ENCODE measurements at places on chromosomes 16 and 17.
A peak's percentile ranks its signal among the peaks of the same experiment; 100 is the strongest.

DNA sequence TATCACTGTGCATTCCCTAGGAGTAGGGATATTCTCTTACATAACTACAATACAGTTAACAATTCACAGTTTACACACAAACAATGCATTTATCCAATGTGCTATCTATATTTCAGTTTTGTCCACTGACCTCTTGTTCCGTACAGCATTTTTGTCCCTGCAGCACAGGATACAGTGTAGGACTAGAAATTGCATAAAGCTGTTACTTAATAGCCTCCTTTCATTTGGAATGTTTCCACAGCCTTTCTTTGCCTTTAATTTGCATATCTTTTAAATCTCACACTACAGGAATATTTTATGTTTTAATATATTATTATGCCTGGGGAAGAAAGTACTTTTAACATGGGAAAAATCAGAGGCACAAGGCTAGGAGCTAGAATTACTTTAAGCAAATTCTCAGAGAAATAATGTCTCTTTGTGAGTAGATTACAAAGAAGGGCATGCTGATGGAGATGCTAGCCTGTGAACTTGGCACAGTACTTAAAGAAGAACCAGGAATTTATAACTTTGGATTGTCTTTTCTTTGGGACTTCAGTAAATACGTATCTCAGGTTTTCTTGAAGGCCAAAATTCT is 144.3 kb downstream of the ITFG1 start:
- DNase-seq = no peak

DNA sequence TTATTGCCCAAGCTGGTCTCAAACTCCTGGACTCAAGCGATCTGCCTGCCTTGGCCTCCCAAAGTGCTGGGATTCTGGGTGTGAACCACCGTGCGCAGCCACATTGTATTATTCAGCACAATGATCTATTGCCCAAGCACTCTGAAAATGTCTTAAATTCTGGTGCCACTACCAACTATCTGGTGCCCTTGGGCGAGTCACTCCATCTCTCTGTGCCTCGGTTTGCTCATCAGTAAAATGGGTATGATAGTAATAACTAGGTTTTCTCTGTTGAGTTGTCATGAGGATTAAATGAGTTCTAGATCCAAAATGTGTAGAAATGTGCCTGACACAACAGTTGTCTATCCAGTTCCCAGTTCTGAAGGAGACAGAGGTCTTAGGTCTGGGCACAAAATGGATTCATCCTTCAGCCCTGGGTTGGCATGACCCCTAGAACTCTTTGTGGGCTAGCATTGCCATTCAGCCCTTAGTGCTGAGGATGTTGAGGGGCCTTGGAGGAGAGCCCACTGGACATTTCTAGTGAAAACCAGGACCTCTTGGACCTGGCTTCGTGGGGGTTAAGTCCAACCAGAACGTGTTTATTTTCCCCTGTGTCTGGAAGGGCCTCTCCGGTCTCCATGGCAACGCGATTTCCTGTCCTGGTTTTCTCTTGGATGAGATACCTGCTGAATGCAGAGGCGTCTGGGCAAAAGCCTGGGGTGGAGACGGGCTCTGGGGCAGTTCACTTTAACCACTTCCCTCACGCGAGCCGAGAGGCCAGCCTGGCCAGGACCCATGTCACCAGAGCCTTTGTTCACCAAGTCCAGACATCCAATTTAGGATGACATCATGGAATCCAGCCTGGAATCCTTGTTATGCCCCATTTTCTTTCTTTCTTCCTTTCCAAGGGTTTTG is 43.7 kb upstream of the TNRC6A start:
- DNase-seq = no peak

- no peak for DNase-seq
These were observed 31.4 kb downstream of the ITGB3 start for GRCh38 chr17:47285003-47285402.

DNA sequence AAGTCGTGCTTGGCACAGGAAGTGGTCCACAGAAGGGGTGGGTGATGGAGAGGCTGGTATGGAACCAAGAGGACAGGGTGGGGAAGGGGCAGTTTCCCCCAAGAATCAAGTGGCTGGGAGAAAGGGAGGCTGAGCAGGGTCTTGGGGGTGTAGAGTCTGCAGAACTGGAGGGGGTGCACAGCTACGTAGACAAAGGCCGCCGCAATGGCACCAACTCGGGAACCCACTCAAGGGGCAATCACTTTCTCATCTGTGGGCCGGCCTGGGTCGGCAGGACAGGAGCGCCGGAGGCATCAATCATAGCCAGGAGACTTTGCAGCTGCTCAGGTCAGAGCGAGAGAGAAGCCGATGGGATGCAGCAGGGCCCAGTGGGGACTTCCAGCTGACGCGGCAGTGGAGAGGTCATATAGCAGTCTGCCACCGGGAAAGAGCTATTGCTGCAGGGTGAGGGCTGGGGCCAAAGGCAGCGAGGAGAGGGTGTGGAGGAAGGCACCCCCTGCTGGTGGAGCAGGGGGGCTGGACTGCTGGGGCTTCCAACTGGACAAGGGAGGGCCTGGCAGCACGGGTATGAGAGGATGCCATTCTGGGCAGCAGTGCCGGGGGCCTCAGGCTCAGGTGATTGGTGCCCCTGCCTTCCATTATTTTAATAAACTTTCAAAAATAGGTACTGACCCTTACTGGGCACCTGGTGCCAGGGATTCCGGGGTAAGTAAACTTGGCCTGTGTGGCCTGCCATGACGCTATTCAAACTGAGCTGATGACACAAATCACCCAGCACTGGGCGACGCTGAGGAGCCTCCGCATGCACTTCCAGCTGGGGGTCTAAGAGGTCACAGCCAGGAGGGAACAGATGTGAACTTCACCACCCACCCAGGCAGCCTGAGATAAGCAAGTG is 52.5 kb upstream of the MTSS2 start:
- DNase-seq = peak; percentile 25

DNA sequence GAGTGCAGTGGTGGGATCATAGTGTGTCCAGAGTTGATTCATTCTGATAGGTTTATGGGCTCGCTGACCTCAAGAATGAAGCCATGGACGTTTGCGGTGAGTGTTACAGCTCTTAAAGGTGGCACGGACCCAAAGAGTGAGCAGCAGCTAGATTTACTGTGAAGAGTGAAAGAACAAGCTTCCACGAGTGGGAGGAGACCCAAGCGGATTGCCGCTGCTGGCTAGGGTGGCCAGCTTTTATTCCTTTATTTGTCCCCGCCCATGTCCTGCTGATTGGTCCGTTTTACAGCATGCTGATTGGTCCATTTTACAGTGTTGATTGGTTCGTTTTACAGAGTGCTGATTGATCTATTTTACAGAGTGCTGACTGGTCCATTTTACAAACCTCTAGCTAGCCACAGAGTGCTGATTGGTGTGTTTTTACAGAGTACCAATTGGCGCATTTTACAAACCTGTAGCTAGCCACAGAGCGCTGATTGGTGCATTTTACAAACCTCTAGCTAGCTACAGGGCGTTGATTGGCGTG is 17.5 kb downstream of the CACNG4 start:
- DNase-seq = no peak

- DNase-seq = no peak
These were observed 916 bp downstream of the PAGR1 start for GRCh38 chr16:29816694-29817441.

- no peak for DNase-seq
These were observed 57.9 kb downstream of the HYDIN start for GRCh38 chr16:71172481-71173207.
